ENCODE measurements at places on chromosomes 16 and 17. TPM values are rescaled to one million over a fixed set of nuclear protein-coding genes. Genes with fewer than 3 reads are reported as not detected.

DNA sequence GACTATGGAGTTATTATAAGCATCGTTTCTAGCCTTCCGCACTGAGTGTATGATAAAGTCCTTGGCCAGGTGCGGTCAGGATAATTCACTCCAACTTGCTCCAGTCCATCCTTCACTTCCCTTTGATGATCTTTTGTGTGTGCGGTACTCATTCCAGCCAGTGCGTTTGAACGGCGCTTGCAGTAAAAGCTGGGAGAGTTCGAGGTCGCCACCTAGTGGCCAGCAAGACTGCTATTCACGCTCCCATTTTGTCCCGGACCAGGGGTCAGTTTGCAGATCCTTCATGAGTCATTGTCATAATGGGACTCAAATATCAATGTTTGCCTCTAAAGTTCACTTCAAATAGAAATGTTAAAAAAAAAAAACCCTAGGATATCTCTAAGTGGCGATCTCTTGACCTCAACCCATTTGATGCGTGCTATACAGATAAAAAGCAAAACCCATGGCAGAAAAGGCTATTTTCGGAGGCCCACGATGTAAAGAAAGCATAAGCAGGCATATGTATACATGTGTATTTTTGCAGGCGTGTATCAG is 417.1 kb downstream of the TMEM114 start:
- no peaks in the 10 kb centered on the region for H3K27me3 ChIP-seq
- no peak overlapping the region for H3K27ac ChIP-seq
- H3K4me3 ChIP-seq, result no peak overlapping the region
- H3K36me3 ChIP-seq, result no peaks in the 10 kb centered on the region
- DNase-seq, result peak; percentile 20

The MT1A gene
- not detected for polyA plus RNA-seq

The PIGW gene
- polyA plus RNA-seq, result 10.9 TPM

DNA sequence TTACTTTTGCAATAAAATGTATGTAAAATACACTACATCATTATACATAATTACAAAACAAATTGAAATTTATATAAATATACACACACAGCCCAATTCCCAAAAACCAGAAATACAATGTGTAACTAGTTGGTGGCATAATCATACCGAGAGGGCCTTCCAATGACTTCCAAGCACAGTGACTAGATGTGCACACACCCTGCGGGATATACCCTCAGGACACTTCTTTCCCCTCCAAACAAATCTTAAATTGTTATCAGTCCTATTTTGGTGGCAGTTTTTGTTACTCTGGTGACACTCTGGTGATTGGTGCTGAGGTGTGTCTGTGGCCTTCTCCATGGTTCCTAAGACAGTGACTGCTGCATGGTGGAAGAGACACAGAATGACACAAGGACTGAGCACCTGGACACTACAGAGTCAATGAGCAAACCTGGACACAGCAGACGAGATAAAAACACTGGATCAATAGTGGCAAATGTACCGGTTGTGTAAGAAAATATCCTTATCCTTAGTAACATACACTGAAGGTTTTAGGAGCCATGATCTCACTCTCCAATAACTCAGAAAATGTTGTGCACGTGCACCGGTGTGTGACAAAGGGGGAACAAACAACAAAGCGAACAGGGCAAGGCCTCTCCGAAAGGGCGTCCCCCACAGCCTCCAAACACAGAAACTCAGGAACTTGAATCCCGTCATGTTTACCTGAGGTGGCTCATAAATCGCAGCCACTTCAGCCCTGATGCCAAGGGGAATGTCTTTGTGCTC is 32.9 kb downstream of the NPLOC4 start:
- no peaks in the 10 kb centered on the region for H3K4me1 ChIP-seq
- no peak for DNase-seq
- no peak overlapping the region for H3K4me3 ChIP-seq
- H3K27me3 ChIP-seq, result no peaks in the 10 kb centered on the region
- no peak overlapping the region for H3K27ac ChIP-seq
- peaks cover 14% of the 10 kb centered on the region for H3K36me3 ChIP-seq

DNA sequence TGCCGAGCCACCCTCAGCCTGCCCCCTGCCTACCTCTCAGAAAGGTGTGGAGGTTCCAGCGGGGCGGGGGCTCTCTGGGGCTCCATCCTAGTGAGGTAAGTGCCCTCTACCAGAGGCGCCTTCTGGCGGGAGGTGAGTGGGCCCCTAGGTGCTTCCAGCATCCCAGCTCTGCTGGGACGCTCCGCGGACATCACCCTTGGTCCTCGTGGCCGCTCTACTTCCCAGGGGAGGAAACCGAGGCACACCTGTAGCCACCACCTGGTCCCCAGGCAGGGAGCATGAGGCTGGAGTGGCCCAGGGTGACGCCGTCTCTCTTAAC is 1.4 kb downstream of the MCRIP2 start:
- H3K27me3 ChIP-seq, result no peaks in the 10 kb centered on the region
- DNase-seq, result no peak
- H3K36me3 ChIP-seq, result no peaks in the 10 kb centered on the region

The CA5A gene
- not detected for polyA plus RNA-seq

The C16orf92 gene
- not detected for polyA plus RNA-seq

- H3K27me3 ChIP-seq, result no peaks in the 10 kb centered on the region
- DNase-seq, result no peak
- H3K36me3 ChIP-seq, result peaks cover 21% of the 10 kb centered on the region
- H3K4me1 ChIP-seq, result peaks cover 12% of the 10 kb centered on the region
- peak overlapping the region; percentile 77 for H3K4me3 ChIP-seq
Observed at GRCh38 chr16:30585022-30585399, 486 bp downstream of the ZNF785 start.

The ZNF750 gene
- 0.13 TPM for polyA plus RNA-seq

The RUNDC3A gene
- polyA plus RNA-seq, result not detected

The CACNG5 gene
- polyA plus RNA-seq, result not detected

Measured in naive thymus-derived CD4-positive, alpha-beta T cell (primary cell).